ENCODE measurements at places on chromosomes 2 and 18.

GRCh38 chr2:110770404-110770958, 38.1 kb downstream of the ACOXL start:
- no peak for DNase-seq

- no peak for DNase-seq
Observed at GRCh38 chr2:37866171-37866934, 58.7 kb upstream of the RMDN2 start.

- DNase-seq = no peak
Observed at GRCh38 chr2:156083763-156084493, 248.6 kb downstream of the NR4A2 start.

GRCh38 chr2:101151146-101151858, at the start of gene TBC1D8:
TBC1D8 (minus strand) TSS chr2:101151382; CDS start chr2:101151253, 129 bp downstream.
- DNase-seq = peak; percentile 44

DNA sequence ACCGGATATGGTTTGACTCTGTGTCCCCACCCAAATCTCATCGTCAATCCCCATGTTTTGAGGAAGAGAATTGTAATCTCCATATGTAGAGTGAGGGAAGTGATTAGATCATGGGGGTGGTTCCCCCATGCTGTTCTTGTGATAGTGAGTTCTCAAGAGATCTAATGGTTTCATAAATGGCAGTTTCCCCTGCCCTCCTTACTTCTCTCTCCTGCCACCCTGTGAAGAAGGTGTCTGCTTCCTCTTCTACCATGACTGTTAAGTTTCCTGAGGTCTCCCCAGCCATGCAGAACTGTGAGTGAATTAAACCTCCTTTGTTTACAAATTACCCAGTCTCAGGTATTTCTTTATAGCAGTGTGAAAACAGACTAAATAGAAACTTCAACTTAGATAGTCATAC, 69.5 kb downstream of the SESTD1 start:
- no peak for DNase-seq

DNA sequence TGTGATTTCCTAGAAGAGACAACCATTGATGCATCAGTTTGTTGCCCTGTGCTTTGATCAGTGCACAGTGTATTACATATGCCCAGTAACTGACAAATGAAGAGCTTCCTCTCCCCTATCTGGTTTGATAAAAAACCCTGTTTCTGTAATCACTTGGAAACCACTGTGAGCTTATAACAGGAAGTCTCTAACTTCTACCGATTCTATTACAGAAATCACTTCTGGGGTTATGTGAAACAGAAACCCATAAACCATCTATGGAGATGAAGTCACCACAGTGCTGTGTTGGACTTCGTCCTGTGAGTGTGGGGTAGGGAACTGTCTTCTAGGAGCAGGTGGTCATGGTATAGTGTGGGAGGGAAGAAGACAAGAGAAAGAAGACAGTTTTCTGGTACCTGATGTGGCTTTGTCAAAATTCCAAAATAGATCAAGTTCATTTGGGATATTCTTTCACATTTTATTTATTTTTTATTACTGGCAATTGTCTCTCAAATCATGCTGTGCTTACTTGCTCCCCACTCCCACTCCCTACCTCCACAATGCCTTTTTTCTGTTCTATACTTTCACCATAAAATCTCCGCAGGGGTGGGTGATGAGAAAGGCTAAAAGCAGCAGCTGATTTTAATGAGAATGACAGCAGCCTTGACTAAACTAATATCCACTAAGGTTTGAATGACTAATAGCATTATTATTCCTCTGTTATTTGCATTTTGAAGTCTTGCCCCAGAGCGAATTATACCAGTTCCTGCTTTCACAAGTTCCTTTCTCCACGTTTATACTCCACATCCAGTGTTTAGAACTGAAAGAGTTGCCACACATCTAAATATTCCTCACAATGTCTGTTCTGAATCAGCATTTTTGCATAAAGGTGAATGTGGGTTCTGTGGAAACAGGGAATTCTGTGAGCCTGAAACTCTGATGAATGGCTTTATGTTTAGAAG, 41.7 kb upstream of the RND3 start:
- no peak for DNase-seq

GRCh38 chr2:176652300-176653182, 383.3 kb downstream of the MTX2 start:
- no peak for DNase-seq

- no peak for DNase-seq
Observed at GRCh38 chr2:120245520-120246332, 6.9 kb upstream of the RALB start.

Data from activated CD4-positive, alpha-beta T cell treated with anti-CD3 and anti-CD28 coated beads, Interleukin-2, amount 50 U/mL, for 1 hour (primary cell).